ENCODE measurements at places on chromosomes 4 and X.

GRCh38 chr4:123399627-123400358 lies 3.2 kb downstream of the SPRY1 start:
- DNase-seq = no peak

DNA sequence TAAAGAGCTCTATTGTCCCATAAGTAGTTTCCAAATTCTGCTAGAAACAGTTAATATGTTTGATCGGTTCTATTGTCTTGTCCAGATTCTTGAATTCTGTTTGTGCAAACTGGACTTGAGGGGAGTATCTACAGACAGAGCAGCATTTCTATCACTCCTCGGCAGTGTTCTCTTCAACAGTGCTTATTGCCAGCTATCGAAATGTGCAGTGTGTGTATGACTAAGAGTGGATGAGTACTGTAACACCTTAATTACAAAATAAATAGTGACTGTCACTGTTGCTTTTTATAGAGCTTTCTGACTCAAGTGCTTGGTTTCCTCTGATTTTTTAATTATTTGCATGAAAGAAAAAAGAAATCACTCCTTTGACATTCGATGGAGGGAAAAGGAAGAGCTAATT lies 274.6 kb downstream of the RPA4 start:
- DNase-seq = no peak

- no peak for DNase-seq
These were observed 44.1 kb downstream of the SLC16A2 start for GRCh38 chrX:74465424-74465823.

- no peak for DNase-seq
These were observed 134.4 kb upstream of the TBL1X start for GRCh38 chrX:9330249-9330982.

- DNase-seq = no peak
These were observed 7.8 kb upstream of the CLOCK start for GRCh38 chr4:55554453-55555030.

- DNase-seq = no peak
These were observed 1892.3 kb upstream of the TENM3 start for GRCh38 chr4:180350901-180351300.

GRCh38 chr4:8583655-8584025 lies 3.4 kb downstream of the GPR78 start:
- DNase-seq = no peak

DNA sequence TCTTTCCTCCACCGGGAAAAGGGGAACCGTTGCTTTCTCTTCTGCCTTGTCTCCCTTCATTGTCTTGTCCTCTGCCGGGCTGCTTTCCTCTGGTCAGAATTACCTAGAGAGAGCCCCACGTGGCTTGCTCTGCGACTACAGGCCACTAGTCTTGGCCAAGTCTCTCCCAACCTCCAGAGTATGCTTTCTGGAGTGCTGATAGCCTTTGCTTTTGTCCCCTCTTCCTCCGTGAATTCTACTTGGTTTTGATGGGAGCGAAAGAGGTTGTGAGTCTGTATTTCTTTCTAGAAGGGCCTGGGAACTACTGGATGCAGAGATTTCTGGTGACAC lies 5.3 kb upstream of the POU4F2 start:
- DNase-seq = no peak

DNA sequence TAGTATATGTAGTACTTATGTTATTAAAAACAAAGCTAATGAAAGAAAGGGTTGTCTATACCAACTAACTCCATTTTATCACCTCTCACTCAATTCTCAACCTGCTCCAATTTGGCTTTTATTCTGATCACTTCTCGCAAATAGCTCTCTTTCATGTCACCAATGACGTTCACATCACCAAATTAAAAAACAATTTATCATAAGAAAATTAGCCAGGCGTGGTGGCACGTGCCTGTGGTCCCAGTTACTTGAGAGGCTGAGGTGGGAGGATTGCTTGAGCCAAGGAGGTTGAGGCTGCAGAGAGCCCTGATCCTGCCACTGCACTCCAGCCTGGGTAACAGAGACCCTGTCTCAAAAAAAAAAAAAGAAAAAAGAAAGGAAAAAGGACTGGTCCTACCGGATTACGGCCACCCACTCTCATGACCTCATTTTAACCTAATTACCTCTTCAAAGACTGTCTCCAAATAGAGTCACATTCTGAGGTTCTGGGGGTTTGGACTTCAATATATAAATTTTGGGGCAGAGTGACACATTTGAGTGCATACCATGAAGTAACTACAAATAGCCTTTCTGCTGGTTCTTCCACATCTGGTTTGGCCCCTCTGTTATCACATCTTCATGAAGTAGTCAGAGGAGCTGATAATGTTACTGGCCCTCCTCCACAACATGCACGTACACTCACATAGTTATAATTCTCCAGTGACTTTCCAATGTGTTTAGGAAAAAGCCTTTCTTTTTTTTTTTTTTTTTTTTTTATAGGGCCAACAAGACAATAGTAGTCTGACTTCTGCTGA lies 15.8 kb upstream of the RBMX start:
- DNase-seq = no peak

GRCh38 chr4:96455045-96455720 lies 615.3 kb downstream of the PDHA2 start:
- DNase-seq = no peak

- no peak for DNase-seq
These were observed 79.9 kb upstream of the GABRA3 start for GRCh38 chrX:152530967-152531366.

GRCh38 chr4:31034550-31034949 lies 314.4 kb downstream of the PCDH7 start:
- no peak for DNase-seq

DNA sequence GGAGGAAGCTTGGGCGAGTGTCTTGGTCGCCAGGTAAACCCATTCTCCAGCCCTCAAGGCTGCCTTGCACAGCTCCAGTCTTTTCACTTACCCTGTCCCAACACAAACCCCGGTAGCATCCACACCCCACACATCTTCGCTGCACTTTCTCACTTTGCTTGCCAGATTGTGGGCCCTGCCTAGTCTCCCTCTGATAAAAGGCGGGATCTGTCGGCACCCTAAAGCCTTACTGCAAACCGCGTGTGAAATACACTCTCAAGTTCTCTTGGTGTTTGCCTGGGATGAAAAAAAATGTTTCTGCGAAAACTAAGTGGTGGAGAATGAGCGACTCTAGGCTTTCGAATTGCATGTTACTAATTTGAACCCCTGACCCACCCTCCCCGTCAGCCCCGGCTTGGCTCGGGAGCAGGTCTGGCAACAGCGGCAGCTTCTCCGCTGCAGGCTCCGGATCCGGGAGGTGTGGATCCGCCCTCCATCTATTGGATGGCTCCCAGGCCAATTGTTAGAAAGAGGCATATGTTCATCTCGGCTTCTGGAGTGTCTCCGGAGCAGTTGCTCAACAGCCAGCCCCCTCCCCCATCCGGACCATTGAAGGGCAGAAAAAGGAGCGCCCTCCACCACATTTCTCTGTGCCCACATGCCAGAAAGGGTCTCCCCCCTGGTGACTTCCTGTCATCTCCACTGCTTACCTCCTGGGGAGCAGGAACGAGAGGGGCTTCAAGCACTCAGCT lies 3.0 kb upstream of the CITED1 start:
- DNase-seq = peak; percentile 15

- DNase-seq = no peak
These were observed 469 bp downstream of the IRS4 start for GRCh38 chrX:108735679-108736508.

DNA sequence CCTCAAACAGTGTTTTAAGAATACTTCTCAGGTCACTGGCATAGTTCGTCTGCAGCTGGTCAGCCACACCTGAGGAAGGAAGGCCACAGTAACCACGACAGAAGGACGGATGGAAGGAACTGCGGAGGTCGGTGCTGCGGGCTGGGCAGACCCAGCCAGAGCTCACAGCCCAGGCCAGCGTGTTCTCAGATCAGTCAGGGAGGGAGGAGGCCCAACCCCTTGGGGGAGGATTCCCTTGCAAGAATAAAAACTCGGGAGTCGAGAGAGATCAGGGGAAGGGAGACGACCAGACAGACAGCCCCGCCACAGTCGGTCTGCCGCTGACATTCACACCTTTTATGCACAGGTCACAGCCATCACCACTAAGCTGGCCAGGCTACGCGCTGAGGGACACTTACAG lies 11.3 kb upstream of the MXD4 start:
- no peak for DNase-seq

DNA sequence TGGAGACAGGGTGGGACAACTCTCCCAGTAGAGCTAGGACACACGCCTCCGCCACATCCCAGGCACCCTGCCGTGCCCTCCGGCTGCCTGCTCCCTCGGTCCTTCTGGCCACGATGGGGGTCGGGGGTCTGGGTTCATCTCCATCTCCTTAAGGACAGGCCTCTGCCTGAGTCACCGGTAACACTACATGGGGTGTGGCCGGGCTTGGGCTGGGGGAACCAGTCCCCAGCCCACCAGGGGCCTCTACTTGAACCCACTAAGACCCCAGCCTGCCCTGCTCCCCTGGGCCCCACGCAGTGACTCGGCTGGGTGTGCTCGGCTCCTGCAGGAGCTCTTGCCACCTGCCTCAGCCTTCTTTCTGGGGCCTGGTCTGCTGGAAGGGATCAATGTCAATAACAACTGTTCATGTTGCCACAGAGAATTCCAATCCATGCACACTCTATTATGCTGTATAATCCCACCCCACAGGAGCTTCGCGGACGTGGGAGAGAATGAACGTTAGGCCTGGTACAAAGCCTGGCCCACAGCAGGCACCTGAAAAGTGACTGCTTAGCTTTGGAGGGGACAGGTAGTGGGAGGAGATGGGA lies 177.7 kb upstream of the PSAPL1 start:
- no peak for DNase-seq

- DNase-seq = no peak
These were observed 208.6 kb upstream of the PRPS2 start for GRCh38 chrX:12582649-12583048.

- DNase-seq = no peak
These were observed 106.3 kb upstream of the MID1 start for GRCh38 chrX:10726647-10727046.

DNA sequence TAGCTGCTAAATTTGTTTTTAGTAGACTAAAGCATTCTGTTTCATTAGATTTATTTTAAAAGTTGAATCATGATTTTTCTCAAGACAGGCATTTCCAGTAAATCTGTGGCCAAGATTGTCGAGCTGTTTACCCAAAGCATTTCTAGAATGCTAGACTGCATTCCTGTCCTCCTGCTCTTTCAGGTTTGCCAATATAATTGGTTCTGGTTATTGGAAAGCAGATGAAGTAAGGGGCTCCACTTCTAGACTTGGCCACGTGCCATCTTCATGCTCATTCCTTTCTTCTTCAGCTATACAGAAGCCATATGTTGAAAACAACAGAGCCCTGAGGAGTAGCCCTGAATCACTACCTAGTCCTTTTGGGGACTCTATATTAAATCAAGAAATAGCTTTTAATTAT lies 62.5 kb downstream of the PGRMC2 start:
- DNase-seq = no peak

GRCh38 chr4:5812506-5813229 lies 80.2 kb downstream of the CRMP1 start:
- DNase-seq = no peak

DNA sequence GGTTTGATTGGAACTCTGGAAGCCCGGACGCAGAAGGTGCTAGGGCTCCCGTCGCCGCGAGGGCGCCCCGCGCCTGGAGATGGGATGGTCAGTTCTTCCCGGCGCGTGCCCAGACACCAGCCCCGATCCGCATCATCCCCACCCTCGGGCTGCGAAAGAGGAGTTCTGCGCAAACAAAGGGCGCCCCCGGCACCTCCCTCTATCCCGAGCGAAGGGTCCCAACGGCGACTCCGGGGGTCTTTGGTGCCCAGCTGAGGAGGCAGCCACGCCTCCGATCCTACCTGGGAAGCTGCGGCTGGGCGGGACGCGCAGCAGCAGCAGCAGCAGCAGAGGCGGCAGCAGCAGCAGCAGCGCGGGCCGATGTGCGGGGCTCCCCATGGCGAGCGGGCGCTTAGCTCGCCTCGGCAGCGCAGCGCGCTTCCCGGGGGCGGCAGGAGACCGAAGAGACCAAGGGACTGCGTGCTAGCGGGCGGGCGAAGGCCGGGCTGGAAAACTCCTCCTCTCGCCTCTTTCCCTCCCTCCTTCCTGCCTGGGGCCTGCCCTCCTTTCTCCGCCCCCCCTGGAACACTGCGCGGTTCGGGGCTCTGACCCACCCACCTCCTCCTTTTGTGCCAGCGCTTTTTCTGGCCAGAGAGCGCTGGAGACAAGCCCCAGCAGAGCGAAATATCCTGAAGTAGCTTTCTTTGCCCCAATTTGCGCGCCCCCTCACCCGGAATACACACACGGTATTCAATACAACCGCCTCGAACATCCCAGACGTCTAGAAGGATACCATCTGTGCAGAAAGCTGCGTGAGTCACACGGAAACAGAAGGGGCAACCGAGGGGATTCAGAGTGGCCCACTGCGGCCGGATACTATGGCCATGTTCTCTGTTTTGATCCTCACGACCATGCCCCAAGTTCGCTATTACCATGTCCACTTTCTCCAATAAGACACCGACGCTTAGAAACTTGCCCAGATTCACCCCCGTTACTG lies at the start of gene SRPX:
Gene SRPX, minus strand, starts transcription at position 457 of the 976 bp plus-strand sequence. Its CDS starts 79 bp downstream, at position 378.
- DNase-seq = no peak

GRCh38 chr4:181962321-181962720 lies 280.9 kb upstream of the TENM3 start:
- no peak for DNase-seq

- no peak for DNase-seq
These were observed 10.9 kb upstream of the SMR3B start for GRCh38 chr4:70371987-70372386.

DNA sequence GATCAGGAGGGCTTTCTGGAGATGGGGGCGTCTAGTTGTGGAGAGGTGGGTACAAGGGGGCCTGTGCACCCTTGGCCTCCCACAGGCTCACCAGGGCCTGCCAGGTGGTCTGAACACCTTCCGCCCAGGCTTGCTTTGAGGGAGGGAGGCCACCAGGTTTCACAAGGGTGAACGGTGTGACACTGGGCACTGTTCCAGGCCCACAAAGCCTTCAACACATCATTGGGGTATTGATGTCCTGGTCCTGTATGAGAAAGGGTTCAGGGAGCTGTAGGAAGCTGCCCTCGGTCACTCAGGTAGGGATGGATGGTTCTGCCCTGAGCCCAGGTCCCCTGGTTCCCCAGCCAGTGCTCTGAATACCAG lies 6.0 kb downstream of the HTRA3 start:
- no peak for DNase-seq

GRCh38 chr4:70559924-70560323 lies 32.1 kb upstream of the AMBN start:
- no peak for DNase-seq

GRCh38 chr4:24516926-24517325 lies 67.4 kb downstream of the DHX15 start:
- no peak for DNase-seq

- DNase-seq = no peak
These were observed 54.0 kb upstream of the PACRGL start for GRCh38 chr4:20646287-20646686.
